ENCODE measurements at places on chromosomes 11 and 22.

- no peak for DNase-seq
Measured at GRCh38 chr22:40000171-40000570, 5.4 kb downstream of the FAM83F start.

- DNase-seq = no peak
Measured at GRCh38 chr11:43723617-43724016, 43.1 kb downstream of the HSD17B12 start.

GRCh38 chr22:41563051-41563711 is 2.4 kb downstream of the CSDC2 start:
- DNase-seq = no peak

DNA sequence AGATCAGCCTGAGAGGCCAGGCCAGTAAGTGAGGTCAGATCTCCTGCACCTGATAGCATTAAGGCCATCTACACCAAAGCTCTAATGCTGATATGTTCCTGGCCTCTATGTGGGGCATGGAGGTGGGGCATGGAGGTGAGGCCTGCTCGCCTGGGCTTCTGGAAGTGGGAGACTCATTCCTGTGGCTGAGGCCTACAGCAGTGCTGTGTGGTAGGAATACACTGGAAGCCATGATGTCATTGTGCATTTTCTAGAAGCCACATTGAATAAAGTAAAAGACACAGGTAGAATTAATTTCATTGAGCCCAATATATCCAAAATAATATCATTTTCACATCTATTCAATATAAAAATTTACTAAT is 2.7 kb downstream of the PNPLA3 start:
- DNase-seq = no peak

GRCh38 chr11:116364348-116364747 is 408.4 kb downstream of the BUD13 start:
- no peak for DNase-seq

DNA sequence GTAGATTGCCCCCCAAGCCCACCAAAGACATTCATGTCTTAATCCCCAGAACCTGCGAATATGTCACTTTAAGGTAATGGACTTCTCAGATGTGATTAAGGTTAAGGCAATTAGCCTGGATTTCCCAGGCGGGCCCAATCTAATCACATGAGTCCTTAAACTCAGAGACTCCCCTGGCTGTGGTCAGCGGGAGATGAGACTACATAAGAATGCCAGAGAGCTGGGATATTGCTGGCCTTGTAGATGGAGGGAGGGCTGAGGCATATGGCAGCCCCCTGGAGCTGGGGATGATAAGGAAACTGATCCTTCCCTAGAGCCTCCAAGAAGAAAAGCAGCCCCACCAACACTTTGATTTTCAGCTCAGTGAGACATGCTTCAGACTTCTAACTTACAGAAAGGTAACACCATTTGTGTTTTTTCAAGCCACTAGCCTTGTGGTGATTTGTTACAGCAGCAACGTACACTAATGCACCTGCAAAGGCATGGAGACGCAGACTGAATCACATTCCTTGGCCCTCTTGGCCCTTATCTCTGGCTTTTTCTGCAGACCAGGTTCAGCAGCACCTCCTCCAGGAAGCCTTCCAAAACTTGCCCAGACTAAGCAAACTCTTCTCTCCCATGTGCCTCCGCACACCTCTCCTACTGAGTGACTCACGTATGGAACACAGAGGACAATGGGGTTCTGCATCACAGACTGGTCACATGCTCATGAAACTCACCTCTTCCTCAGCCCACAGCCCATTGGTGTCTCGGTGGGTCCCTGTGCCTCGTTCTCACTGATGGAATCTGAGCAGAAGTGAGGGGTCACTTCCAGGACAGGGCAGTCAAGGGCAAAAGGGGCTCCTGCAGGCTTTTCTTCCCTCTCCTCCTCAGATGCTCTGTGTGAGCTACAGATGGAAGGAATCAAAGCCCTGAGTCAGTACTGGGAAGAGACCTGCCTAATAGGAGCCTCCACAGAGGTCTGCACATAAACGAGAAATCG is 86.3 kb upstream of the HMGXB4 start:
- no peak for DNase-seq

- DNase-seq = no peak
Measured at GRCh38 chr11:60950024-60950423, 2.0 kb downstream of the SLC15A3 start.

All from nephron progenitor cell (in vitro differentiated cells).